ENCODE measurements at places on chromosomes 1 and 21.

DNA sequence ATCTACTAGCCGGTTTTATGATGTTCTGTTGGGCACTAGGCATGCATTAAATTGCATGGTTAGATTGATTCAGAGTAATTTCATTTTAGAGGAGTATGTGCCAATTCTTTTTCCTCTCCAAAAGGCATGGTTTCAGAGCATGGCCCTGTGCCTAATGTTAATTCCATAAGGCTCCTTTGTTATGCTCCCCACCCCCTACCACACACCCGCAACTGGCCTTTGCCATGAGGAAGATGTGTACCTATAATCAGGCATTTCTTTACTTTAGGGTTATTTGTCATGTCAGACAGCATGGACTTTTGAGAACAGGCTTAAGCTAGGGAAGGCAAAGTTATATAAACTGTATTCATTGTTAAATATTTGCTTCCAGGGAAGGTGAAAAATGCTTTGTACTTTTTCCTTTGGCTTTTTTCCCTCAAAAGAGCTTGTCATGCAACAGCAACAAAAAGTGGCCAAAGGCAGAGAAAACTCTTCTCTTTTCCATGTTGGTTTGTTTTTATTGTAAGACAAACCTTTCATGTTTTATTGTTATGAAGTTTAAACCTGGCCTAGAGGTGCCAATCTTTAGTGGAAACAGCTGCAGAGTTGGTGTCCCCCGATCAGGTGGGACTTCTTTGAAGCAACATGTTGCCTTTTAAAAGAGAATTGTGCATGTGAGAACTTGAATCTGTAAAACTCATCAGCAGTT lies 24.3 kb upstream of the NBL1 start:
- no peak for DNase-seq

- DNase-seq = no peak
Observed at GRCh38 chr1:93353286-93353685, 7.6 kb downstream of the DR1 start.

- DNase-seq = no peak
Observed at GRCh38 chr1:1239614-1240347, 6.7 kb downstream of the C1QTNF12 start.

DNA sequence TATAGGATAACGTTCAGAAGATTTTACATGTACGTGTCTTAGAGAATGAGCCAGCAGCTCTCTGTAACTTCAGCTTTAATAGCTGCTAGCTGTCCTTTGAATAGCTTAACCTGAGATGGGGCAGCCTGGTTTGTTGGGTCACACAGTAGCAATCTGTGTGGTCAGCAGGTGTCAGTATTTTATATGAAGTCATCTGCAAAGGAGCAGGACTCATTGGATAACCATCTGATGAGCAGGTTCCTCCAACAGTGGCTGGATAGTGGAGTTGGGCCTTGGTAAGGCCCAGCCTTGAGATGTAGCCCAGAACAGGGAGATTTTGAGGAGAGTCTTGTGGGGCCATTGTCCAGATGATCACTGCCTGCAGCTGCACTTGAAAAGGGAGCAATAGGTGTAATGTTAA lies 6.4 kb downstream of the GSTM5 start:
- no peak for DNase-seq

DNA sequence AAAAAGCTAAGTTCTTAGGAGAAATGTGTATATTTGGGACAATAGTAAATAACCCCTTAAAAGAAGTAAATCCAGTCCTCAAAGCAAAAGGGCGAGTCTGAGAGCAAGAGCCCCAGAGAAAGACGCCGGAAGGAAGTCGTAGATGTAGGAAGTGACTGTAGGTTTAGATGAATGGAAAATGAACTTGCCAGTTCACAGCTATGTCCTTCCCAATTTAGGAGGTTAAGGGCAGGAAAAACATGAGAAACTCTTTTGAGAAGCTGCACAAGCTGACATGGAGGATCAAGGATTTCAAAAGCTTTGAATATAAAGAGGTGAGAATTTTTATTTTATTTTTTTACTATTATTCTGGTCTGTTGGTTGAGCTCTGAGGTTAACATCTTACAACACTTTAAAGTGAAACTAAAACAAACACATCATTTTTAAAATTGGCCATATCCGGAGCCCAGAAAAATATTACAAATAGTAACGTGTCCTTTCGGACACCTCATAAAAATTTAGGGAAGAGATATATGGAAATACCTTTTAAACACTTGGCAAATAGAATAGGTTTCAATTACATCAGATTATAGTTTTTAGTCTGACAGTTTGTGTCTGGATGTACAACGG lies 1178.6 kb downstream of the MRPL39 start:
- peak; percentile 17 for DNase-seq

GRCh38 chr1:18322368-18323032 lies 158.2 kb upstream of the KLHDC7A start:
- peak; percentile 20 for DNase-seq

DNA sequence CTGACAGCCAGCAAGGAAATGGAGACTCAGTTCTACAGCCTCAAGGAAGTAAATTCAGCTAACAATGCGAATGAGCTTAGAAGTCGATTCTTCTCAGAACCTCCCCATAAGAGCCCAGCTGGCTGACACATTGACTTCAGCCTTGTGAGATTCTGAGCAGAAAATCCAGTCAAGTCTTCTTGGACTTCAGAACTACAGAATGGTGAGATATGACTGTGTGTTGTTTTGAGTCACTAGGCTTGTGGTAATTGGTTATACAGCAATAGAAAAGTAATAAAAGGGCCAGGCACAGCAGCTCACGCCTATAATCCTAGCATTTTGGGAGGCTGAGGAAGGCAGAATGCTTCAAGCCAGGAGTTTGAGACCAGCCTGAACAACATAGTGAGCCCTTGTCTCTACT lies 161.8 kb upstream of the IVNS1ABP start:
- DNase-seq = no peak

DNA sequence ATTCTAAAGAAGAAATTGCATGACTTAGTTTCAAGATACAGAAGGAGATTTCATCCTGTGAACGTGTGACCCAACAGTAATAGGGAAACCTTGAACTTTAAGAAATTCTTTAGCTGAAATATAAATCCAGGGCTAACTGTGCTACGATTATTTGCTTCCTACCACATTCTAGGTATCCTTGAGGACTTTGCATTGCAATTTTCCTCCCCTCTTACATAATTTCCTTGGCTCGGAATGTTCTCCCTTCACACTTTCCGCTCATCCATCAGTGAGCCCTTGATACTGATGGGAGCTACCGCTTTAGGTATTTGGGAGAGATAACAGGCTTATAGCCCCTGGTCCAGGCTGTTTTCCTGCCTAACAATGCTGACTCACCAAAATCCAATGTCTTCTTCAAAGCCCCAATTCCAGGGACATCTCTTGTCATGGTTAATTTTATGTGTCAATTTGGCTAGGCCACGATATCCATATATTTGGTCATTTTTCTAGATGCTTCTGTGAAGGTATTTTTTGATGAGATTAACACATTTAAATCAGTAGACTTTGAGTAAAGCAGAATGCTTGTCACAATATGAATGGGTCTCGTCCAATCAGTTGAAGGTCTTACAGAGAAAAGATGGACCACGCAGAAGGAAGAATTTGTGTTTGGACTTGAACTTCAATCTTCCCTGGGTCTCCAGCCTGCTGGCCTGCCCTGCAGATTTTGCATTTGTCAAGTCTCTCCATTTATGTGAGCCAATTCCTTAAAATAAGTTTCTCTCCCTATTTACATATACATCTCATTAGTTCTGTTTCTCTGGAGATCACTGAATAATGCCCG lies 121.2 kb downstream of the PTPN14 start:
- no peak for DNase-seq

DNA sequence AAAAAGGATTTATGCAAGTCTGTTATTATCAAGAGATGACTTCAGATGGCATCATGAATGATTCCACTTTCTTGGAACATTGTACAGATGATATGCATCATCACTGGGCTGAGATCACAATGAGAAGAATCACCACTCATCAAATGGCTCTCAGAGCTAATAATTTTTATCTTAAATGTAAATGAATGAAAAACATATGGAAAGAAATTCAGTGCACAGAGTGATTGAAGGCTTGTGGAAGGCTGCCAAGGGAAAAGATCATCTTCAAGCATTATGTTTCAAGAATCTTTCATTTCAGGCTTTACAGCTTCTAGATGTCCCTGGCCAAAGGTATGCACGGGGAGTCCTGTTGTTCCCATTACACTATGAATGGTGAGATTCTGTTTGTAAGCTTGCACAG lies 955.7 kb downstream of the TTLL7 start:
- no peak for DNase-seq

DNA sequence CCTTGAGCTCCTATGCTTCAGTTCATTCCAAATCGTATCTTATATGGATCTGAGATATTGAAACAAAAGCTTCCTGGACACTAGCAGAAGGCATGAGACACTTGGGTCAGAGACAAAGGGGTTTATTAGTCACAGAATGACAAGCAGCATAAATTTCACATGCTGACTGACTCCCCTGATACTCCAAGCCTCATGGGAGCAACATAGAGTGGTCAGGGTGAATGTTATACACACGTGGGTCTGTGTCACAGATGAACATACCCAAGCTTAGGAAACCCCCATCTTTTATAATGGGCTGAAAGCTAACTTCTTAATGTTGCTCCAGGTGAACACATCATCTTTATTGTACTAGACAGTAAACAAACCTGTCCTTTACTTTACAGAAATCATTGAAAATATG lies 599.9 kb upstream of the RGS18 start:
- DNase-seq = no peak

GRCh38 chr1:233904633-233905415 lies at the start of gene SLC35F3:
TSS of gene SLC35F3 (plus strand) at chr1:233904676.
- peak; percentile 60 for DNase-seq

DNA sequence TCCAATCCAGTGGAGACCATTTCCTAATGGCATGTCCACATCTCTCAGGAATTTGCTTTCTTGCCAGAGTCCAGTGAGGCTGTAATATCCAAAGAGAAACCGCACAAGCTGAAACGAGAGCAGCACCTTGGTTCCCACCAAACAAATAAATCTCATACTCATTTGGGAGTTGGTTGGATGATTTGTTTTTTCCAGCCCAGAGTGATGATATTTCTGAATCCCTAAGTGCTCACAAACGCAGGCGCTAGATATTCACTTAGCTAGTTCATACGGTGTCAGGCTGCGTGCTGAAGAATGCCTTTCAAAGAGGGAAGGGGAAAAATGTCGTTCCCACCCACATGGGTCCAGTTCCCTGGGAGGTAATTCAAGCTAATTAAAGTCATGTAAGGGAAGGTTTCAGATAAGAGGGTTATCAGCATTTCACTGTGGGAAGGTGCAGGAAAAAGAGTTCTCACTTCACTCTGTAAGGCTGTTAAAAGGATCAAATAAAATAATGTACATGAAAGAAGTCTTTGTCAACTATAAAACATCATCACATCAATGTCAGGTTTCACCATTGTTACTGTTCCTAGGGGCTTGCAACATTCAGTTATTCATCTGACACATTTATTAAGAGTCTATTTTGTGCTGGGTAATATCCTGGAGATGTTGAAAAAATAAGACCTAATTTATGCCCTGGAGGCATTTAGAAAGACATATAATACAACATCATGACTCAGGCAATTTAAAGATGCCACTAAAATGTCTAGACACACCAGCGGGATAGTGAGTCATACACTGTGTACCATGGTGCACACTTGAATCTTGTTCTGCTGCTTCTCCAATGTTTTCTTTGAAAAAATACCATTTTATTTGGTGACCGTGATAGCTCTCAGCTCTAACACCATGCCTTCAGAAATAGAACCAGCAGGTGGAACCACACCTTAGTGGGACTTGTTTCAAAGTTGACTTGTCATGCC lies 19.3 kb downstream of the DPT start:
- no peak for DNase-seq

- no peak for DNase-seq
Observed at GRCh38 chr1:15236746-15237145, 10.3 kb upstream of the FHAD1 start.

DNA sequence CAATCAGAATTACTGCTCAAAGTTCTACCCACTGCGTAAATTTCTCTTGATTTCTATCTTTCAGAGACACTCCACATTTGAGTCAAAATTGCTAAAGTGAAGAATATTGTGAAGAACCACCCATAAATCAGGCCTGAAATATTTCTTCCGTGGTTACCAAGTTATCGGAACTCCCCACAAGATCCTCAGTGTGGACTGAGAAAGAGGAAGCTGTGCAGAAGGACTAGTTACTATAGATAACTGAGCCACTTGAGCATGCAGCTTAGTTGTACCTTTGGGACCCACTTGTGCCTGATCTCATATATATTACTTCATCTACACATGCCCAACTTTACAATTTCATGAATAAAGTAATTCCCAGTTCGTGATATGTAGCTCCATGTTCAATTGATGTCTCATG lies 18.4 kb downstream of the RWDD3 start:
- no peak for DNase-seq

DNA sequence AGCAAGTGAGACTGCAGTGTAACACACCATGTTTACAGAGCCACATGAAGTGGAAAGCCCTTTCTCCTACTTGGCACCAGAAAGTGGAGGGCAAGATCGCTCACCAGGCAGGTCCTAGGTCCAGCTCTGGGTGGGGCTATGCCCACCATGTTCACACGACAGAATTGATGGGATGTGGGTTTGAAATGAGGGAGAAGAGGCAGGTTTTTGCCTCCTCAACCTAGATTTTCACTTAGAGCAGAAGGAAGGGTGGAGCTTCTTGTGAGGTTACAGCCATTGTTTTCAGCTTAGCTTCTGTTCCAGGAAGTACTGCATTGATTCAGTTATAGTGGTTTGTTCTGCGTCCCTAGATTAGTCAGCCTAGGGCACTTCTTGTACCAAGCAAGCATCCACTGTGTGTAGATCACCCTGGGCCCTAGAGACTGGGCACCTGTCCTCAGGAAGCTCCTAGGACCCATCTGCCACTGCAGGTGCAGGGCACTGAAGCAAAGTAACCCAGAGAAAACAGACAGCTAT lies 2.3 kb downstream of the CD53 start:
- peak; percentile 75 for DNase-seq

- no peak for DNase-seq
Observed at GRCh38 chr1:3308053-3308452, 146.4 kb upstream of the ARHGEF16 start.

GRCh38 chr21:32380940-32381339 lies 11.9 kb downstream of the URB1 start:
- DNase-seq = no peak

- no peak for DNase-seq
Observed at GRCh38 chr1:72932025-72932424, 649.7 kb upstream of the NEGR1 start.

- DNase-seq = no peak
Observed at GRCh38 chr1:42164551-42165420, at the start of gene GUCA2A. TSS of gene GUCA2A (minus strand) at chr1:42164745. CDS start at chr1:42164712, 33 bp downstream.

DNA sequence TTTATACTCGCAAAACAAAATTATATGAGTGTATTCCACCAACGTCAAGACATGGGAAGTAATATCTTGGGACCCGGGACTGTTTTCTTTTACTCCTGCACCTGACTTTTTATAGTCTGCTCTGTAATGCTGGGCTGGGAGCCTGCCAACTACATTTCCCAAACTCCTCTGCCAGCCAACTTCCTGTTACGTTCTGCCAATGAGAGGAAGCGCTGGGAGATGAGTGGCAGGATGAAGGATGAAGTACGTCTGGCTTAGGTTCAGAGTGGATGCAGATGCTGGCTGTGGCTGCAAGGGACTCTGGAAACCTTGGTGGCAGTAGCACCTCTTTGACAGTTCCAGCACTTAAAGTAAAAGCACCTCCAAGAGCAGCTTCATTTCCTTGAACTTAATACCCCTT lies 59.6 kb downstream of the USP24 start:
- no peak for DNase-seq

- DNase-seq = no peak
Observed at GRCh38 chr1:83769594-83770318, 229.2 kb downstream of the TTLL7 start.
